Renal pelvis (tissue), 12 donors: ENCODE measurements at places on chromosomes 1 and 21. TPM values are rescaled to one million over a fixed set of nuclear protein-coding genes. Genes with fewer than 3 reads are reported as not detected.

Gene TMPRSS15
- 0.36 TPM for polyA plus RNA-seq

Gene ALX3
- not detected for polyA plus RNA-seq

Gene TCHHL1
- polyA plus RNA-seq, result not detected

Gene FCAMR
- 6.8 TPM for polyA plus RNA-seq

Gene HOOK1
- polyA plus RNA-seq, result 66.4 TPM

Gene HSD11B1
- 0.14 TPM for polyA plus RNA-seq

Gene C2CD2
- polyA plus RNA-seq, result 13.2 TPM

Gene MYOC
- 0.18 TPM for polyA plus RNA-seq

Gene IGSF5
- 0.98 TPM for polyA plus RNA-seq

Gene TMEM52
- polyA plus RNA-seq, result 1.5 TPM

Gene MPZ
- 6.7 TPM for polyA plus RNA-seq

Gene C4BPA
- 0.56 TPM for polyA plus RNA-seq

Gene RUNX3
- polyA plus RNA-seq, result 0.55 TPM
